ENCODE measurements at places on chromosomes 4 and X.
A peak's percentile ranks its signal among the peaks of the same experiment; 100 is the strongest.

- no peak for DNase-seq
Observed at GRCh38 chr4:109444182-109444844, 10.7 kb downstream of the SEC24B start.

- peak; percentile 12 for DNase-seq
Observed at GRCh38 chr4:143337600-143338287, 1.1 kb downstream of the GAB1 start.

GRCh38 chr4:152588869-152589268 lies 53.0 kb upstream of the FBXW7 start:
- DNase-seq = no peak

DNA sequence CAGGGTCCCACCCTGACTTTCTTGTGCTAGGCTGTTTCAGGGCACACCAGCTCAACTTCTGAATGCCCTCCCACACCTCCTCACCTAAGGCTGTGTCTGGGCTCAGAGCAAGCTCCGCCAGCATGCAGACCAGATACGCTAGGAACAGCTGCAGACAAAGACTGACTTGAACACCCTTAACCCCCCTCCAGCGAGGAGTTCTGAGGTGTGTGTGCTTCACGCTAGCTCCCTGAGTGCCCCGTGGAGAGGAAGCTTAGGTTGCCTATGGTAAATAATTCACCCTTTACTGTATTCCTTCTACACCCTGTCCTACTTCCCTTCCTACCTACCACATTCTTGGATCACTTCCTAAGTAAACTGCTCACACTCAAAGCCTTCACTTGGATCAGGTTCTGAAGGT lies 115.0 kb downstream of the VCX3B start:
- DNase-seq = no peak

GRCh38 chr4:3285558-3286334 lies 7.1 kb upstream of the RGS12 start:
- DNase-seq = peak; percentile 94

DNA sequence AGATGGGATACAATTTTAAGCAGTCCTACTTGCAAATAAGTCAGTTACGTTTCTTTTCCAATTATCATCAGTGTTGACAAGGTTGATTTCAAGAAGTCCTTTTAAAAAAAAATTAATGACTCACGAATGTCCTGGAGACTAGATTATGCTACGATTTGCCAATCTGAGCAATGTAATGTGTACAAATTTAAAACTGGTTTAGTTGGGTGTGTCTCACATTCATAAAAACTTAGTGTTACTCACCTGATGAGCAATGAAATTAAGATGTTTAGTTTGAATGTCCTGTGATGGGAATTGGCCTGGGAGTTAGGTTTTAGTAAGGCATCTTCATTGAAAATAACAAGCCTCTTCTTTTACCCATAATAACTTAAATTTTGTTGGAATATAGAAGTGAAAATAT lies 136.7 kb upstream of the POF1B start:
- DNase-seq = no peak

DNA sequence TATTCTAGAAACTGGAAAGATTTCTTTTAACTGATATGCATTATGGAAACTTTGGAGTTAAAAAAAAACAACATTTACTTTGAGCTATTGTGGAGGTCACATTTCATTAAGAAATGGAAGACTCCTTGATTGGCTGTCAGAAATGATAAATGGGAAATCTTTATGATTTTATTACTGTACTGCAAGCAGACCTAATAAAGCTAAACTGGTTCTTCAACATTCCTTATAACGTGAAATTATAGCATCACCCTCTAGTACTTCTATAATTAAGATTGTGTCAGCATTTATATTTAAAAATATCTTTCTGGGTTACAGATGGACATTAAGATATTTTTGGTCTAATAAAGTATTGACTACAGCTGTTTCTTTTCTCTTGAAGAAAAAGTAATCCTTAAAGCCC lies 213.8 kb upstream of the PACRGL start:
- no peak for DNase-seq

DNA sequence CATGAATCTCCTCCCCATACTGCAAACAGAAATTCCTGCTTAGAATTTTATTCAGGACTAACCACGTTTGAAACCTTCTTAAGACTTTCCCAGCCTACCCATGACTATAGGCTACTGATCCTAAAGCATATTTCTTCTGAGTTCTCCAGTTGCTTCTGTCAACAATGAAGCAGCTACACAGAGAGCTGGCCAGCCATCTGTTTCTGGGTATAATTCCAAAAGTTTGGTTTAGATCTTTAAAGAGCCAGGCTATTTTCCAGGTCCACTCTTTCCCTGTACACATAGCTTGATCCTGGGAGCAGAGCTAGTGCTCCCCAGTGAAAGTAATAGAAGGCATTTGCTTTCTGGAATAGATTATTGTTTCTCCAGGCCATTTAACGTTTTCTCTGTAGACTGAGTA lies 4.0 kb upstream of the ITM2A start:
- no peak for DNase-seq

DNA sequence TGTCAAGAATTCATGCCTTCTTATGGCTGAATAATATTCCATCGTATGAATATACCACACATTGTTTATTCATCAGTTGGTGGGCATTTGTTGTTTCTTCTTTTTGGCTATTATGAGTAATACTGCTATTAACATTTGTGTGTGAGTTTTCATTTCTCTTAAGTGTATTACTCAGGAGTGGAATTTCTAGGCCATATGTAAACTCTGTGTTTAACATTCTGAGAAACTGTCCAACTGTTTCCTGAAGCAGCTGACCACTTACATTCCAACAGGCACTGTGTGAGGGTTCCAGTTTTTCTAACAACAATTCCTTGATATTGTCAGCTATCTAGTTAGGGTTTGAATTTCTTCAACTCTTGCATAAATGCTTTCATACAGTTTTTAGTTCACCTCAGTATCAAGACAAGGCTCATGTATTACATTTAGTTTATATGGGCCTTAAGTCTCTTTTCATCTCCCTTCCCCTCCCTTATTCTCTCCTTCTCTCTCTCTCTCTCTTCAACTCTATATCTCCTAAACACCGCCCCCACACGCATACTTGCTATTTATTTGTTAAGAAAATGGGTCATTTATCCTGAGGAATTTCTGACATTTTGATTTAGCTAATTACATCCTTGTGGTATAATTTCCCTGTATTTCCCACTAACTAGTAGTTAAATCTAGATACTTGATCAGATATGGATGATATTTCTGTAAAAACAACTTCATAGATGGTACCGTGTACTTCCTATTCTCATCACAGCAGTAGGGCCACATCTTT lies 77.4 kb downstream of the WDR19 start:
- no peak for DNase-seq

GRCh38 chr4:70110917-70111316 lies 43.1 kb upstream of the PRR27 start:
- no peak for DNase-seq

GRCh38 chr4:127055357-127055756 lies 577.4 kb upstream of the INTU start:
- DNase-seq = no peak

DNA sequence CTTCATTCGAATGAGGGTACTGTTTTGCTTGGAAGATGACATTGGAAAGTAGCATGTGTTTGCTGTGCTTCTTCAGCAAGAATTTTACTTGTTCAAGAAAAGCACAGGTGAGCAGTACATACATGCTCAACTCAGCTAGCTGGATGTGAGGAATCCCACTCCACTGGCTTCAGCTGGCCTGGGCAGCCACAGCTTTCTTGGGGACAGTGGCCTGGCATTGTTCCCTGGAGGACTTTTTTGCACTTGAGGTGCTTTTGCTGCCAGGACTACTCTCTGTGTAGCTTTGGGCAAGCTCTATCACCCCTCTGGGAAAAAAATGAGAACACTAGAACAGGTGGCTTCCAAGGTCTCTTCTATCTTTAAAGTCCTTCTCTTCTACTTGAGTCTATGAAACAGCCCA lies 184.3 kb downstream of the LDB2 start:
- no peak for DNase-seq

- DNase-seq = no peak
Observed at GRCh38 chrX:107752043-107752442, 23.5 kb downstream of the TSC22D3 start.

- no peak for DNase-seq
Observed at GRCh38 chr4:97215409-97215941, 927.8 kb downstream of the STPG2 start.

DNA sequence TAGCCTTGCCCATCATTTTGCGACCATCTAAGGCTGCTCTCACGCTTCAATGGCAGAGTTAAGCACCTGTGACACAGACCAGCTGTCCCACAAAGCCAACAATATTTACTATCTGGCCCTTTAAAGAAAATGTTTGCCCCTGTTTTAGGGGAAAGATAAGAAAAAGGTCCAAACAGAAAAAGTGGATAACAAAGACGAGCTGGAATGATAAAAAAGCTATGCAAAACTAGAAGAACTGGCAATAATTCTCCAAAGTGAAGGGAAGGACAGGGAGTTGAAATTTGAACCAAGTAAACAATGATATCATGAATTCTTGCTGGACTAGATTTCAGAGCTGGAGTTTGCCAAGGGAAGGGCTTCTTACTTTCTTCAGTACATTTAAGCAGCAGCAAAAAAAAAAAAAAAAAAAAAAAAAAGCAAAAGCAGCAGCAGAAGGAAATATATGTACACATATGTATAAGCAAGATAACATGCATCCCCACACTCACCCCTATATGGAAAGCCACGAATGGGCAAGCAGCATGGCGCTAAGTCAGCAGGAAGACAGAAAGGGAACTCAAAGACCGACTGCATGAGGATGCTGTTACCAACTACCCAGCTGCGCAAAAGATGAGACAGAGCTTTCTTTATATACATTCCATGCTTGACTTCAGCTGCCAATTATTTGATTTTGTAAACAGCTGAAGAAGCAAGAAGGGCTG lies 12.5 kb downstream of the TRAPPC2 start:
- DNase-seq = no peak

- DNase-seq = peak; percentile 93
Observed at GRCh38 chrX:2696698-2697215, 5.7 kb downstream of the CD99 start.

GRCh38 chrX:69603566-69604194 lies 12.2 kb upstream of the EDA start:
- no peak for DNase-seq

DNA sequence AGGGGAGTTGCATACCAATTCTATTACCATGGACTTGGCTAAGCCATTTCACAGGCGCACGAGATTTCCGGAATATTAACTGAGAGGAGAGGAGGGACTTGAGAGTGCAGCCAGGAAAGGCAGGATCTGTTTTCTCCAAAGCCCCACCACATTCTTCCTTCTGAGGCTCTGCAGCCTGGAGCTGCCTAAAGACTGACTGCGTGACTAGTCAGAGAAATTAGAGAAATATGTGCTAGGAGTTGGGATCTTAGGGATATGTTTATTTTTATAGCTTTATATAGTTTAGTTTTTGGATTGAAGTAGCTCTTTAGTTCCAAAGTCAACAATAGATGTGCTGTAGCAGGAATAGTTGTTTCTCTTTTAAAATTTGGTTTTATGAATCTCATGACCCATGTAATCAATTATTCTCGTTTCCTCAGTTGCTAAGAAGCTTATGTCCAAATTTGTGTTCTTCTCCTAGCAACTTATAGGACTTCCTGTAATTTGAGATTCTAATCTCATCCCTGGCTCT lies 300.1 kb upstream of the DDX53 start:
- no peak for DNase-seq

DNA sequence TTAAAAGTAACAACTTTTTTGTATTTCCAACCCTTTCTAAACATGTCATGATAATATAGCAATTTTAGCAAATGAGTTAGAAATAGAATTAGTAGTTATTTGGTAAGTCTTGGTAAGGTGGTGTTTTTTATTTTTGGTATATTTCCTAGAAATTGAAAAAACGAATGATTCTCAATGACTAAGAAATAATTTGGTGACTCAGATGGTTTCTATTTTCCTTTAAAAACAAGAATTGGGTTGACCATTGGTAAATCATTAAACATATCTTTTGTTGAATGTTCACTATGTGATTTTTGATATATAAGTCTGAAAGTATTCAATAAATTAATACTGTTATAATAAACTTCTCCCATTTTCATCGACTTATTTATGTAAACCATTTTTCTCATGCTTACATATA lies 206.2 kb upstream of the BANK1 start:
- no peak for DNase-seq

- DNase-seq = no peak
Observed at GRCh38 chrX:105515561-105515960, 295.1 kb upstream of the TEX13A start.

- DNase-seq = no peak
Observed at GRCh38 chrX:50036426-50036825, 114.0 kb downstream of the CLCN5 start.

DNA sequence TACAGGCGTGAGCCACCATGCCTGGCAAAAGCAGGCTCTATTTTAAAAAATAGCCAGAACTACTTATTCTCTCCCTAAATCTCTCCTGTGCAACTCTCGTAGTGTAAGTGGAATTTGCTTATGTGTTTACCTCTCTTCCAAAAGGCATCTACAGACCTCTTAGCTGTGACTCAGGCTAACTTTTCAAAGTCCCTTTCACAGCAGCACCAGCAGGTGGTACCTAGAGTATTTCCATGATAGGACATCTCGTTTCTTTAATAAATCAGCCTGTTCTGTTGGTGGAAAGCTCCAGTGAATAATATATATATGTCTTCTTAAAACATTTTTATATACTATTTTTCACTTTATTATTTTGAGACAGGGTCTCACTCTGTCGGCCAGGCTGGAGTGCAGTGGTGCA lies 89.0 kb downstream of the NSUN7 start:
- DNase-seq = no peak

- DNase-seq = no peak
Observed at GRCh38 chrX:131621650-131622049, 77.8 kb downstream of the OR13H1 start.

- no peak for DNase-seq
Observed at GRCh38 chr4:53156896-53157295, 209.0 kb downstream of the SCFD2 start.

- DNase-seq = no peak
Observed at GRCh38 chrX:129833153-129833990, 10.3 kb downstream of the ZDHHC9 start.

DNA sequence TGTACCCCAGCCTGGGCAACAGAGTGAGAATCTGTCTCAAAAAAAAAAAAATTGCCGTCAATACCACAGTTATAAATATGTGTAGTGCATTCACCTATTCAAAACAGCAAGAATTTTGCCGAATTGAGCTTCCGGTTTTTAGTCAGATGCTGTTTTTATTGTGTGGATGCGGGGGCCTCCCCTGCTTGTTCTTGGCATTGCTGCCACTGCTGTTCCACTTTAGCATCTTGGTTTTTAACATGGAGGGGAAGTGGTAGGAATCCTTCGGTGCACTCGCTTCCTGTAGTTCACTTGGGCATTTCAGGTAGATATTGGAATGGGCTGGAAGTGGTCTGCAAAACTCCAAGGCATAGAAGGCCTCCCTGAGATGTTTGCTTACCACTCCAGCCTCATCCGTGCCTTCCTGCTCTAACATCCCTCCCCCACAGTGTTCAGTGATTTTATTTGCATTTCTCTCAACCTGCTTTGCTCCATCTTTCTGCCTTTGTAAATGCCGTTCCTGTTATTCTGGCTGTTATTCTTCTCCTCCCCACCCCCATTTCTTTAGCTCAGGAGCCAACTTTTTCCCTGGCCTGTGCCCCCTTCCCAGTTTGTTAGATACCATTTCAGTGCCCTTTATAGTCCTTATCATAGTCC lies 25.5 kb downstream of the MOB1B start:
- peak; percentile 53 for DNase-seq

All from inflammatory macrophage (primary cell).